ENCODE measurements at places on chromosomes 1 and 21. TPM values are rescaled to one million over a fixed set of nuclear protein-coding genes. Genes with fewer than 3 reads are reported as not detected.

The CD244 gene
- total RNA-seq: 0.65 TPM

GRCh38 chr1:171426645-171427044 is 58.7 kb upstream of the PRRC2C start:
- no peak for DNase-seq

The ABCG1 gene
- 11.8 TPM for total RNA-seq

- no peak for DNase-seq
Measured at GRCh38 chr1:235898126-235898525, 31.4 kb upstream of the LYST start.

- DNase-seq: no peak
Measured at GRCh38 chr1:118486199-118486598, 301.2 kb upstream of the SPAG17 start.

The DRAXIN gene
- total RNA-seq: 0.09 TPM

DNA sequence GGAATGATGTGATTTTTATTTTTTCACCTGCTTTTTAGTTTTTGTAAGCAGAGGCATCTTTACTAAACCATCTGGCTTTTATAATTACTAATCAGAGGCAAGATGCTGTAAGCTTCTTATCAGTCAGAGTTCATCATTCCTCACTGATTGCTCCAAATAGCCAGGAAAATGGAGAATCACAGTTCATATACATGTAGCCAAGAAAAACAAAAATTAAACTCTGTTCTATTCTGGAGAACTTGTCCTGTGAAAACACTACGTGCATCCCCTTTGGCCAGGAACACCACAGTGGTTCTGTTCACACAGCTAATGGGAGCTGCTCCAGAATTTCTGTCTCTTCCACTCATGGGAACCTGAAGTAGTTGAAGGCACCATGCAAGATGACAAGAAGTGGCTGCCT is 725.5 kb upstream of the CHRM3 start:
- DNase-seq: no peak

DNA sequence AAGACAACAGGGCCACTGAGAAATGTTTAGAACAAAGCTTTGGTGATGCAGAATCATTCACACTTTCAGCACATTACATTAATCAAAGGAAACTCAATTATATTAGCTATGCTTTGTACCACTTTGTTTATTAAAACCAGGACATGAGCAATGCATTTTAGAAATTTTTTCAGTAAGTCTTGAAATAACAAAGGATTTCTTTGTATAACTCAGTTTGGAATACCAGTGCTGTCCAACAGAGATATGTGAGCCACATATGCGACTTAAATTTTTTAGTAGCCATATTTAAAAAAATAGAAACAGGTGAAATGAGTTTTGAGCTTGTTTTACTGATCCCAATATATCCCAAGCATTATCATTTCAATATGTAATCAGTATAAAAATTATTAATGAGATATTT is 18.8 kb upstream of the F3 start:
- no peak for DNase-seq

GRCh38 chr1:229882621-229883020 is 184.4 kb upstream of the GALNT2 start:
- DNase-seq: no peak

GRCh38 chr1:168629466-168629865 is 53.1 kb downstream of the XCL1 start:
- no peak for DNase-seq

The FMN2 gene
- total RNA-seq: 1.4 TPM

The PROX1 gene
- 13.7 TPM for total RNA-seq

DNA sequence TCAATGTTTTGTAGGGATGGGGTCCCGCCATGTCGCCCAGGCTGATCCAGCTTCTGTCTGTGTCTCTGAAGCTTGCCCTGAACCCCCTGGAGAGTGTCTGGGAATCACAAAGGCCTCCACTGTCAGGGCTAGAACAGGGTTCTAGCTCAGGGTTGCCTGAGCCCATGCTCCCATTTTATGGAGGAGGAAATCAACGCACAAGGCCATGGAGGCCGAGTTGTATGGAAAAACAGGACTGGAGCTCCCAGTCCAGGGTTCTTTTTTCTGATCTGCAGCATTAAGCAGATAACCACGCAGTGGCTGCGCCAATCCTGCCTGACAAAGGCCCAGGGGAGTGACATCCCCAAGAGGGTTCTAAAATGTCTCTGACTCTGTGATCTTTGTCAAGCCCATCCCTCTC is 67.6 kb upstream of the NBPF3 start:
- DNase-seq: no peak

- DNase-seq: no peak
Measured at GRCh38 chr1:23763041-23763577, 15.1 kb upstream of the PITHD1 start.

The SYT2 gene
- total RNA-seq: not detected

- no peak for DNase-seq
Measured at GRCh38 chr1:23531562-23532094, 595 bp upstream of the E2F2 start.

- DNase-seq: no peak
Measured at GRCh38 chr1:161915978-161916377, 107.7 kb downstream of the OLFML2B start.

GRCh38 chr1:213123536-213123935 is 72.5 kb downstream of the RPS6KC1 start:
- no peak for DNase-seq

DNA sequence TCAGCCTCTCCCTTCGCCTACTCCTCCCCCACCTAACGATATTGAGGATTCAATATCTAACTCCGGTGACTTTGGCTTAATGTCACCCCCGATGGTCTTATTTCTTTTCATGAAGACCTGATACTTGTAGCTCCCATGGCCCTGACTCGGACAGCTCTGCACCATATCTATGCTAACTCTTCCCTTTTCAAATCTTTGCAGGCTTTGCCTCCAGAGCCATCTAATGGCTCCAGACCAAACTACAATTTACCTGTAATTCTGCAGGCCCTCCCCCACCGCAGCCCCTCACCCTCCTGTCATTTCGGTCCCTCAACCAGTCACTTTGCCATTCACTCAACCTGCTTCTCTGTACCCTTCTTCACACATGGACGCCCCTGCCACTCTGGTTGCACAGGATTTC is 7.9 kb upstream of the GSTM5 start:
- DNase-seq: no peak

DNA sequence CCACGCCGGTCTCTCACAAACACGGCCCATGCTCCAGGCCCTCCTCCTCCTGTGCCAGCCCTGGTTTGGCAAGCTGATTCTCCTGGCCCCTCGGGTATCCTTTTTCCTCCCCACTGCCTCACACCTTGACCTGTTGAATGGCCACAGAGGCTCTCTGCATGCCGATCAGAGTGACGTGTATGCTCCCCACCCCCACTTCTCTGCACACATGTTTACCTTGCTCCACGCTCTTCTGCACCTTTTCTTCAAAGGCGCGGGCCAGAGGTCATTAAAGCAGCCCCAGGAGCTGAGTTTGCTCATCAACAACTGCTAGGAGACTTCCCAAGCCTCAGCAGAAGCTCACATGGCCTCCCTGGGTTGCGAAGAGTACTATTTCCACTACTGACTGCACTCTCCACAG is 139.3 kb upstream of the EDN2 start:
- no peak for DNase-seq

- no peak for DNase-seq
Measured at GRCh38 chr1:13930151-13930550, 230.2 kb downstream of the PRDM2 start.

The TNFRSF18 gene
- total RNA-seq: 0.93 TPM

GRCh38 chr21:29680273-29680672 is 259.5 kb downstream of the GRIK1 start:
- DNase-seq: no peak

The EPS8L3 gene
- total RNA-seq: not detected

DNA sequence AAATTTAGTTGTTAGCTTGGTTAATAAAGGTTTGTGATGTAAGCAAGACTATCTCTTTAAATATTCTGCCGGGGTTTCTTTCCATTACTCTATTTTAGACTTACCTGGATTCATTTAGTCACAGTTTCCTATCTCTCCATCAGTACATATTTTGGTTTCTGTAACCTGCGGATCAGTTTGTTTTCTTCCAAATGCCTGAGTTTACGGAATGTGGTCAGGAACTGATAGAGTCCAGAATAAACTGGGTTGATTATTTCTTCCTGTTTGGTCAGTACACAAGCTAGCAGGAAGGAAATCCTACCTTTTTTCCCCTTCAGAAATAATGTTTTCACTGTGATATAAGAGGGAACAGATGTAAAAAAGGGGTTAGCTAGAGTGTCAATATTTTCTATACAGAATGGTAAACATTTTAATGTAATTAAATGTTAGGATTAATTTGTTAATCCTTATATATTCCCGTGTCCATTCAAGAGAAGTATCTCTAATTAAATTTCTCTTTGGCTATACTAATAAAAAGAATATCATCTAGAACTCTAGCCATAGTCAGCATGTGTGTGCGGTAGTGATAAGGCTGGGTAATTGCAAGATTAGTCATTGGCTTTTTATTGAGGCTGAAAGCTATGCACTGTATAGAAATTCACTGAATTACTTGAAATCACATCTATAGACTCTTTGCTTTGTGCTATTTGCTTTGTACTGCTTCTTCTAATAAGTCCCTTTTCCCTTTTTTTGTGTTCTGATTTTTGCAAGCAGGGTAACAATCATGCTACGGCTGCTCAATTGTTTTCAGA is 144.7 kb upstream of the ADGRL4 start:
- no peak for DNase-seq

DNA sequence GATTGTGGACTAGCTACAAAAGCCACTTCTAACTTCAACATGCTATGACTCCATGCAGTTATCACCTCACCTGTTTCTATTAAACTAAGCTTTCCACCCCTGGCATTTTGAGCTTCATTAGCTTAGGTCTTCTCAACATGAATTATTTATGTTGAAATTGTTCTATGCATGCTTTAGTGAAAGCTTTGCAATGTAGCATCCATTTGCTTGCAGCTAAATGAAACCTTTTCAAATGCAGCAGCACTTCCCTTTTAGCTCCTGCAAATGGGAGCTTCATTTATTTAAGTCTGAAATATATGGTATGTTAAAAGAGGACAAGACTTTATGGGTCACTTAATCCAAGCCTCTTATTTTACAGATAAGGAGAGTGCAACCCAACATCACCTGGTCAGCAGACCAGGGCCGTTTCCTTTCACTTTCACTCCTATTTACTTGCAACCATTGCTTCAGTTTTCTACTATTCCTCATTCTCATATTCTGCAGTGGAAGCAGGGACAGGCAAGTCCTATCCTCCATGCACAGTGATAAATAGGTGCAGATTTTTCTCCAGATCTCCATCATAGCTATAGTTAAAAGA is 56.4 kb upstream of the SAMSN1 start:
- DNase-seq: no peak

- DNase-seq: no peak
Measured at GRCh38 chr1:176939993-176940392, 224.5 kb downstream of the ASTN1 start.

DNA sequence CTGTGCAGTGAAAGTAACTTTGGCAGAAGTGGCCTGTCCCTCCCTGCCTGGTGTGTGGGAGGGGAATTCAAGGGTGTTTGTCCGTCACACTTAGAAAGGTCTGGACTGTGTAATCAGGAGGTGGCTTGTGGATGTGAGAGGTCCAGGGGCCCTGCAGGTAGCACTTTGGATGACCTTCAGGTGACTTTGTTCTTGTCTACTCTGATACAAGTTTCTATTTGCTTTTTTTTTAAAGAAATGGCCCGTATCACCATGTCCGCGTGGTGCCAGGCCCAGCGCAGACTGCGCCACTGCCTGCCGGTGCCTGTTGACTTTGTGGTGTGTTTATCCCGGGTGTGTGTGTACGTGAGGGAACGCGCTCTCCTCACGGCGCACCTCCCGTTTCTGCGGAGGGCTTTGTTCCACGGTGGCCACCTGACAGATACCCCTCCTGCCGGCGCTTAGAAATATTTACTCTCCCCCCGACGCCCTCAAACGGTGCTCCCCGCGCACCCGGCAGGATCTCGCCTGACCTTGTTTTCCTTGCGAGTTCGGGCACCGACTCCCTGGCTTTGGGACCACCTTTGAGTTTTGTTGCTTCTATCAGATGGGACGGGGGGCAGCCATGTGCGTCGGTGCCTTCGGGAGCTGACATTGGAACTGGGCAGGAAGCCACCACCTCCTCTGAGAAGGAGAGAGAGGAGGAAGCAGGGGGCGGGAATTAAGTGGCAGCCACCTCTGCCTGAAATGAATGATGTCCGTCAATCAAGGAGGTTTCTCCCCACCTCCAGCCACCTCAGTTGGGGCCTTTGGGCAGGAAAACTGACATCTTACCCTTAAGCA is 119.4 kb downstream of the PRDM16 start:
- DNase-seq: no peak

All from posterior vena cava (tissue), 2 donors.